ENCODE measurements at places on chromosomes 12 and 14.

DNA sequence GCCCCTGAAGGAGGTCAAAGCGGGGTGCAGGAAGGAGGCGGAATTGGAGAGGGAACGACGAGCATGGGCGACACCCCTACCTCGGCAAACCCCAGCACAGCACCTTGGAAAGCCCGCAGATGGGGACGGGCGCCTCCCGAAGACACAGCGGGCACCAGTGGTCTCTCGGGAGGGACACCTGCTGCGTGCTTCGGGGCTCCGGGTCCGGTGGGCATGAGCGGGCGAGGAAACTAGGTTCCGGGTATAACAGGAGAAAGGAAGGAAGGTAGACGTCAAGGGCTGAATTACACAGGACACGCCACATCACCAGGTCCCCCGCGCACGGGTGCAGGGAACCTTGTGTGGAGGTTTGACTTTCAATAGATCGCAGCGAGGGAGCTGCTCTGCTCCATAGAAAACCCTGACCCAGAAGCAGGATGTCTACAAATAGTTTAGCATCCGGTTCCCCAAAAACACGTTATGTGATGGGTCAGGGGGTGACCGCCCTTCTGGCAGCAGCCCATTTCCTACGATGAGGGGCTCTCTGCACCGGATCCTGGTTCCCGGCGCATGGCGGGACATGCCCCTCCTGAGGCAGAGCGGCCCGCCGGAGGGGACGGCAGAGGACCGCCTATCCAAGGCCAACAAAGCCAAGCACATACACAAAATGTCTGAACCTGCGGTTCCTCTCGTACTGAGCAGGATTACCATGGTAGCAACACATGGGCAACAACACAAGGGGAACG is 196.9 kb downstream of the ALG10 start:
- DNase-seq: no peak

- no peak for DNase-seq
Observed at GRCh38 chr12:10068644-10069043, 30.1 kb downstream of the CLEC1A start.

DNA sequence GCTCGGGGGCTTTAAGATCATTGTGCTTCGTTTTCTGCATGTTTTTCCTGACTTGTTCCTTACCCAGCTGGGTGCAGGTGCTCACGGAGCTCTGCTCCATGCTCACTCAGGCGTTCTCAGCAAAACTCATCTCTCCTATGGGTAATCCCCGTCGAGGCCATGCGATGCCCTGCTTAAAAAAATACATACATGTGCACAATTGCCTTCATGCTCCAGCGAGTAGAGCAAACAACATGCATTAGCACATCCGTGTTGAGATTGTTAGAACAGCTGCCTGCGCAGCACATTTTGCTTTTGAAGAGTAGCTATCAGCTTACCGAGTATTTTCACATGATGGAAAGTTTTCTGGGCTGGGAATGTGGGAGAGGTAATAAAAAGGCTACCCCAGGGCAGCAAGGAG is 16.2 kb downstream of the AACS start:
- no peak for DNase-seq

DNA sequence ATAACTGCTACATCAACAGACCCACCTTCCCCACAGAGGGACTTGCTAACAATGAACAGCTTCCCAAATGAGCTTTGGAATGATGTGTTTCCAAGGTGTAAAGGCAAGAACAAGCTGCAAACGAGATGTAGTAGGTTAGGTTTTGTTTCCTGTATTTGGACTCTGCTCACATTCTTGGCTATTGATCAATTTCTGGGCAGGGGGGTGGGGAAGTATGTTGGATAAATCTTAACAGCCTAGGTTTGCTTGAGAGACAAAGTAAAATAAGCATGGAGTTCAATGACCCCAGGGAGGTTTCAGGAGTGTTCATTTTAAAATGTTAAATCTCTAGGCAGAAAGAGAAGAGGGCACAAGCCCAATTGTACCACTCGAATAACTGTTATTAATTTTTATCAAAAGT is 146.6 kb downstream of the DPY19L2 start:
- no peak for DNase-seq

- no peak for DNase-seq
Observed at GRCh38 chr12:92404259-92404894, 258.7 kb upstream of the BTG1 start.

DNA sequence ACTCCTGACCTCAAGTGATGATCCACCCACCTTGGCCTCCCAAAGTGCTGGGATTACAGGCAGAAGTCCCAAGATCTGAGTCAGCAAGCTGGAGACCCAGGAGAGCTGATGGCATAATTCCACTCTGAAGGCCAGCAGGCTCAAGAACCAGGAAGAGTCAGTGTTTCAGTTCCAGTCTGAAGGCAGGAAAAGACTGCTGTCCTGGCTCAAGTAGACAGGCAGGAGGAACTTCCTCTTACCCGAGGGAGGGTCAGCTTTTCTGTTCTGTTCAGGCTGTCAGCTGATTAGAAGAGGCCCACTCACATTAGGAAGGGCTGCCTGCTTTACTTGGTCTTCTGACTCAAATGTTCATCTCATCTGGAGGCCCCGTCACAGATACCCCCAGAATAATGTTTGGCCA is 206.0 kb upstream of the MYL2 start:
- no peak for DNase-seq

DNA sequence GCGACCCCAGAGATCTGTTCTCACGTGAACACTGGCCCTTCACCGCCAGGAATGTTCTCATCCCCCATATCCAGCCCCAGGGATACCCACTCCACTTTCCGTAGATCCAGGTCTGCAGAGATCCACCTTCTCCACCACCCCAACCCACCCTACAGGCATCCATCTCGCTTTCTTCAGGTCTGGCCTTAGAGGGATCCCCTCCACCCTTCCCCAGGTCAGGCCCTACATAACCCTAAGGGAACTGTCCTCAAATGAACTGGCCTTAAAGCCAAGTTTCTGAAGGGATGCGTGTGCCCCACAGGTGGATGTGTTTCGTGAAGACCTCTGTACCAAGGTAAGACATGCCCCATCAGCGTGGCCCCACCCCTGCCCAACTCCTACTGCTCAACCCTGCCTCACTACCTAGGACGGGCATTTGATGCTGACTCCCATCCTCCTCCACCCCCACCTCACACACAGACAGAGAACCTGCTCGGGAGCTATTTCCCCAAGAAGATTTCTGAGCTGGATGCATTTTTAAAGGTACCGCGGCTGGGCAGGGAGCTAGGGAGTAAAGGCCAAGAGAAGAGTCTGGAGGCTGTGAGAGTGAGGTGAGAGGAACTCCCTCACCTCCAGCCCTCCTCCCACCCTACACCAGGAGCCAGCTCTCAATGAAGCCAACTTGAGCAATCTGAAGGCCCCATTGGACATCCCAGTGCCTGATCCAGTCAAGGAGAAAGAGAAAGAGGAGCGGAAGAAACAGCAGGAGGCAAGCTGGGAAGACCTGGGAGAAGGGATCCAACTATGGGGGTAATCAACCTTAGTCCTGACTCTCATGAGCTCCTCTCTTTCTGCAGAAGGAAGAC is 912 bp downstream of the PSME1 start:
- no peak for DNase-seq

- DNase-seq: no peak
Observed at GRCh38 chr12:83092606-83093005, 405.9 kb downstream of the TMTC2 start.

DNA sequence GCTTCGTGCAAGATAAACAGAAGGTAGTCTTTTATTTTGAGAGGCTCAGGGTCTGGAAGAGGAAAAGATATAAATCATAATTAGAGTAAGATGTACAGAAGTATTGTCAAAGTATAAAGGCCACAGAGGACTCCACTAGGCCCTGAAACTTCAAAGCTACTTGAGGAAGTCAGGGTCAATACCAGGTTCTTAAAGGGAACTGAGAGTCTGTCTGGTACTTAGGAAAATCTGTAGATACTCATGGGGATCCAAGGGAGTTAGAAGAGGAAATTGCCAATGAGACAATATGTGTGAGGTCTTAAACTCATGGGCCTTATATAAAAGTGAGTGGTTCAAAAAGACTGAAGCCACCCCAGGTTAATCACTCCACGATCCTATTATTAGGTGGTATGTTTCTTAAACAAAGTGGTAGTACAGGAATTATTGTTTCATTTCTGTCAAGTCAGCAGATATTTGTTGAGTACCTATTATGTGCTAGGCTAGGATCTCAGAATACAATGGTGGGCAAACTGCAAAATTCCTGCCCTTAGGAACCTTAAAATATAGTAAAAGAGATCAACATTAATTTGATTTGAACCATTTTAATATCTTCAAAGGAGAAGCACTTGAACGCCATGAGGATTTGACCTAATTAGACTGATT is 314.6 kb downstream of the ADAMTS20 start:
- no peak for DNase-seq

DNA sequence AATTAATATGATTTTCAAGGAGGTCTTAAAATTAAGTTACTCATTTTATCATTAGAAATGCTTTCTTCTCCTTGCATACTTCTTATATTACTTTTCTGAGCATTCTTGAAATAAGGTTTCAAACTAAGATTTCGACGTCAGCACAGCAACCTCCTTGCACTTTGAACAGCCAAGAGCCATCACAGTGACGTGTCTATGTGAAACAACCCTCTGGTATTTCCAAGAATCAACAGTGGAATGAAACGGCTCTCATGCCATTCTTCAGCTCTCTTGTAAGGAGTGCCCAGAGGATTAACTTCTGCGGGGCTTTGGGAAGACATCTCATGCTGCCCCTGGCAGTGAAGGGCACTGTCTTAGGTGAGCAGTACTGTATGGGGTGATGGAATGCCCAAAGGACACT is 109.2 kb downstream of the EFCAB11 start:
- peak; percentile 7 for DNase-seq

DNA sequence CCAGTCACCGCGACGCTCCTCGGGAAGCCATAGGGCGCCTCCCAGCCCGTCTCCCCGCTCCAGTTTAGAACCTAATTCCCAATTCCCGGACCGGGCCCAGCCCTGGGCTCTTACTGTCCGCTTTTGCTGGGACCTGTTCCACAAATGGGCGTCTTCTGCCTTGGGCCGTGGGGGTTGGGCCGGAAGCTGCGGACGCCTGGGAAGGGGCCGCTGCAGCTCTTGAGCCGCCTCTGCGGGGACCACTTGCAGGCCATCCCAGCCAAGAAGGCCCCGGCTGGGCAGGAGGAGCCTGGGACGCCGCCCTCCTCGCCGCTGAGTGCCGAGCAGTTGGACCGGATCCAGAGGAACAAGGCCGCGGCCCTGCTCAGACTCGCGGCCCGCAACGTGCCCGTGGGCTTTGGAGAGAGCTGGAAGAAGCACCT is 797 bp downstream of the UNG start:
- DNase-seq: no peak

DNA sequence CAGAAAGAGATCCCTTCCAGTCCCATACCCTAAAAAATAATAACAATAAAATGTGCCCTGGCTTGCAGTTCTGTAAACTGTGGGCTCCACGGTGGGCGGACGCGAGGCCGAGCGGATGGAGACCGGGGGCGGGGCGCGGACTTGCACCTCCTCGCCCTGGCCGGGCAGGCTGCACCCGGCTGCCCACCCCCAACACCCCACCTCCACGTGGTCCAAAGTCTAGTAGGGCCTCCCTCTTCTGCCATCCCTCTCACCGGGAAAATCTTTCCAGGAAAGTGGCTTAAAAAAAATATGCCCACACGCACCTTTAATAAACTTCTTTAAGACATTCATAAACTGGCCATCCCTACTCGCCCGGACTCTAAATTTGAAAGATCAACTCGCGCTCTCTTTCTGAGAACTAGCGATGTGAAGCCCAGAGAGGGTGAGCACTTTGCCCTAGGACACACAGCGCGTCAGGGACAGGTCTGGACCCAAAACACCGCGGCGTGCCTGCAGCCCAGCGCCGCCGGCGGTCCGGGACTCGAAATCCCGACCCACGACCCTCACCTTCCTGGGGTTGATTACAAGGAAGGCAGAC is 1.9 kb upstream of the BCL11B start:
- no peak for DNase-seq

DNA sequence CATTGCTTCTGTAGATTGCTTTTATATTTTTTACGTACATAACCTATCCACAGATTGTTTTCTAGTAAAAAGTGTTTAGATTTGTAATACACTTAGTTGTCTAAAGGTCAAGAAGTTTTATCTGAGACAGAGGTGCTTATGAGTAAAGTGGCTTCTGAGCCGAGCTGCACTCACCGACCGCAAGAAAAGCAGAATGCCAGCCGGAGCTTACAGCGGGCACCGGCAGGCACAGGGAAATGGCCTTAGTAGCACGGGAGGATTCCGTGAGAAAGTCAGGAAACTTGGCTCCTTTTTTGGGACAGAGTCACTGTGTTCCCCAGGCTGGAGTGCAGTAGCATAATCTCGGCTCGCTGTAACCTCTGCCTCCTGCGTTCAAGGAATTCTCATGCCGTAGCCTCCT is 29.8 kb downstream of the PIWIL1 start:
- no peak for DNase-seq

DNA sequence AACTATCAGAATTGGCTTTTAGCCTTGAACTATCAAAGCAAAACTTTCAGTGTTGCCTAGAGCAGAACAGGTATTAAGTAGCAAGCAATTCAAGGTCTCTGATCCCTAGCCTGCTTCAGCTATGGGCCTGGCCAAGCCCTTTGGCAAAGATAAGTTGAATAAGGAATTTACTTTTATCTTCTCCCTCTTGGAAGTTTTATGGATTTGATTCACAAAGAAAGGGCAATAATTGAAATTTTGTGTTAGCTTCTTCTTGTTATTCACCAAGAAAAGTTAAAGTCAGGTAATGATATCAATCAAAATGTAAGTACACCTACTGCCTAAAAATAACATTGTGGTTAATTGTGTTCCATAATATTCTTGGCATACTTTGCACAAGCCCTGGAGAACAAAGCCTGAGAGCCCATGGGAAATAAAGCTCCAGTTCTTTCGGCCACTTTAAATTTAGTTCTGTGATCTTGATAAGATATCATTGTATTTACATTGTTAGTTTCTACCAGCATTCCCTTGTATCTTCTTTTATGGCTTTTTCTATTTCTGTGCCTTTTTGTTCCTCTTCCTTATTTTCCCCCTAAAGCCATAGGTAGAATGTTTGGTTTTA is 158.0 kb downstream of the RAD51B start:
- DNase-seq: no peak

- no peak for DNase-seq
Observed at GRCh38 chr14:100765296-100765695, 38.6 kb downstream of the DLK1 start.

- DNase-seq: no peak
Observed at GRCh38 chr12:66280561-66280960, 21.7 kb upstream of the HELB start.

DNA sequence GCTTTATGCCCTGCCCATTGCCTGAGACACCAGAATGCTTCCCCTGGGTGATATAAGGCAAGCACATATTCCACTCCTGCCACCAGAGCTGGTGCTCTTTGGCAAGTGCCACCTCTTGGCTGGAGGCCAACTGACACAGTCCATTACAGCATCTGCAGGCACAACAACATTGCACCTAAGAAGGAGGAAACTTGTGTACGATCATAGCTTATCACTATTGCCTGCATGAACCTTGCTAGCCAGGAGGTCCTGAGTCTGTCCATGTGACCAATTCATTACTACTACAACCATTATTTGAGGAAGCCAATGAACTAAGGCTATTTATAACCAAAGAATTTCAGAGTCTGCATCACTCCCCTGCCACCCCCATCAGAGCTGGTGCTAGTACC is 119.8 kb upstream of the SCAF11 start:
- DNase-seq: no peak

GRCh38 chr14:91496790-91497189 is 13.3 kb downstream of the PPP4R3A start:
- no peak for DNase-seq

GRCh38 chr14:65334765-65335410 is 77.6 kb upstream of the FUT8 start:
- DNase-seq: no peak
